IMR-90 (cell line): ENCODE measurements at places on chromosomes 1 and 21.
A peak's percentile ranks its signal among the peaks of the same experiment; 100 is the strongest.

DNA sequence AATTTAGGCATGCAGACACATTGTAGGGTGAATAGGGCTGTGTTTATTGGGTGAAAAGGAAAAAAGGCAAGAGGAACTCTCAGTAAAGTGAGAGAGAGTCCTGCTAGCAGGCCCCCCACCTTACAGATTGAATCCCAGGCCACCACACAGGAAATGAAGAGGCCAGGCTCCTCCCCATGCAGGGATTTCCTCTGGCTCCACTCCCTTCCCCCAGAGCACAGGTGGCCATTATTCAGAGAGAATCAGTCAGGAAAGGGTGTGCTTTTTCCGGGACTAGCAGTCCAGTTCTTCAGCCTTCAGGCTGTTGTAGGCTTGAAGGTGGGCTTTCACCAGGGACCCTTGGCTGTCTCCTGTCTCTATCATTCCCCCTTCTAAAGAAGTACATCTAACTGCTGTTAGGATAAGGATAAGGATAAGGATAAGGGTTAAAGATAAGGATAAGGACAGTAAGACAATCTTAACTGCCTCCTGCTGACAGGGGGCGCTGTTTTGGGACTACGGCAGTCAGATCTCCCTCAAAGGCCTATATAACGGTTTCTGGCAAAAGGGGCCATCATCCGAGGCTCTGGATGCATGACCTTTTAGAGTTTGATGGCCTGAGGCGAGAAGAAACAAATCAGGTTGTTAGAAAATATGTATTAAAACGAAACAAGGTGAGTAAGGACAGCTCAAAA, 26.3 kb downstream of the ZNF648 start:
- DNase-seq: no peak

GRCh38 chr1:203140743-203141520, 13.4 kb downstream of the ADORA1 start:
- DNase-seq: no peak

GRCh38 chr1:191839891-191840290, 318.4 kb upstream of the RGS18 start:
- peak; percentile 77 for DNase-seq

- DNase-seq: peak; percentile 75
Observed at GRCh38 chr1:32100807-32101708, 6.8 kb upstream of the KPNA6 start.

GRCh38 chr1:117537291-117537920, 68.4 kb upstream of the TENT5C start:
- no peak for DNase-seq

DNA sequence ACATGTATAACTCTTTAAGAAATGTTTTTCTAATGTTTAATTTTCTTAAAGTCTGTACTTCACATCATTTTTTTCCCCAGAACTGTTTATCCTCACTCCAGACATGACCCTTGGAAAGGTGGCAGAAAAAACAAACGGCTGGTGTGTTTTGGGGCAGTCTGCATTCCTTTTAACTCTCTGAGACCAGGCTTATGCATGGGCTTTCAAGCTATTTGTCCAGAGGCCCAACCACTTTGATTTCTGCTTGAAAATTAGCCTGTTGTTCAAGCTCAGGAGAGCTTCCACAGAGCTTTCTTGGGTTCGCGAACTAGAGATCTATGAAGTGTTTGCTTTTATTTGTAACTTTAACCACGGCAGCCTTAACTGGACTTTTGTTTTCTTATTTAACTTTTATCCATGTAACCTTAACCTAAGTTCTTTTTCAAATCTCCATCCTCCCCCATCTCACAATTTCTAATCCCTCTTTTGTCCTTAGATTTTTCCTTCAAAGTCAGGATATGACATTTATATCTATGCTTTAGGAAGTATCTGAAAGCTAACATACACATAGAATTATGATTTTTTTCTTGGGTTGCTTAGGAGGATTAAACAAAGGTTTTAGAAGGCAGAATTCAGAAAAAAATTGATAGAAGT, 111.8 kb downstream of the FGGY start:
- DNase-seq: peak; percentile 53

DNA sequence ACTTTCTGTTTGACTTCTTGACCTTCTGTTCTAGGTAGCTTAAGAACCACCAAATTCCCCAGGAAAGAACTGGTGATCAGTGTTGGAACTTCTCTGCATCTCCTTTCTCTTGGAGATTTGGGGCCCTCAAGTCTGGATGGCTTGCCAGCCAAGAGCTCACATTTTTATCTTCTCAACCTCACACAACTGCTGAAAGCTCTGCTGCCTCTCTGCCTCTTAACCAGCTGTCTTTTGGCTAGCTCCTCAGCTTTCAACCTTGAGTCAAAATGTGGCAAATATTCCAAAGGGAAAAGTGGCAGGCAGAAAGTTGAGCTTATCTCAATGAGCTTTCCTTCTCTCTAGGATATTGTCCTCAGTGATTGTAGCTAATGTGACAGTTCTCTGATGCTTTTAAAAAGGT, 89.2 kb upstream of the CCDC190 start:
- no peak for DNase-seq

GRCh38 chr1:197614916-197615692, 160.2 kb downstream of the DENND1B start:
- peak; percentile 51 for DNase-seq

DNA sequence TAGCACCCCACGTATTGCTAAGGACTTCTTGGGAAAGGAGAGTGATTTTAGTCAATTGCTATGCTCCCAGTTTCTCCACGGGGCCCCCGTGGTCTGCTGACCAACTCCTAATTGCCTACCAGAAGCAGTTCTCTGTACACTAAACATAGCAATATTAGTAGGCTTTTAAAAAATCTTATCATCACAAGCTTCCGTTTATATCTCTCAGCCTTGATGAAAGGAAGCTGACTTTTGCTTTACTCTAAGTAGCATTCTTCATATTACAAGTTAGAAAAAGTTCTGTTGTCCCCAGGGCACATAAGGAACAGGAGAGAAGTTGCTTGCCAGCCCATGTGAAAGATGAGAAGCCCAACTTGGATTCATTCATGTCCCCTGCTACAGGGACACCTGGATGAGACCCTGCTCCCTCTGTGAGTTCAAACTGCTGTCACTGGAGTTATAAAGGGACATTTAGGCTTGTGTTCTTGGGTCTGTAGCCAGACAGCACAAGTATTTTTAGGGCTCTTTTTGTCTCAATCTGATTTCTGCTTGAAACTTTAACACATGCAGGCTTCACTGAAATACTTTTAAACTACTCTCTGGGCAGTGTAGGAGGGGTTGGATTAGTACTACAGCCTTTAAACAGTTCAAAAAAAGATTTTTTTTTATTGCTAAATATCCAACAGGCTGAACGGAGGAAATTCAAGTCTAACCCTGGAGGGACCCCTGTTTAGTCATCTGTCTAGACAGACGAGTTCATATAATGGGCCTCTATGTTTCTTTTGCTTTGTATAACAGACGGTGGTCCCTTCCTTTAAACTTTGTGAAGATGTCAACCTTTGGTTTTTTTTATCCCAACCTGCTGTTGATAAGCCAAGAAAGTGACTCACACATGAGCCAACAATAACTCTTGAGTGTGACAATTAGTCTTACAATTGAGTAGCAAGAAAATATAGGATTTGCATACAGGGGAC, 29.5 kb downstream of the TGFB2 start:
- peak; percentile 56 for DNase-seq

GRCh38 chr1:229643996-229644745, 18.1 kb downstream of the URB2 start:
- DNase-seq: no peak

GRCh38 chr1:217140041-217140901, 417.0 kb upstream of the ESRRG start:
- DNase-seq: no peak

- no peak for DNase-seq
Observed at GRCh38 chr1:32361308-32361673, 994 bp downstream of the FAM229A start.

DNA sequence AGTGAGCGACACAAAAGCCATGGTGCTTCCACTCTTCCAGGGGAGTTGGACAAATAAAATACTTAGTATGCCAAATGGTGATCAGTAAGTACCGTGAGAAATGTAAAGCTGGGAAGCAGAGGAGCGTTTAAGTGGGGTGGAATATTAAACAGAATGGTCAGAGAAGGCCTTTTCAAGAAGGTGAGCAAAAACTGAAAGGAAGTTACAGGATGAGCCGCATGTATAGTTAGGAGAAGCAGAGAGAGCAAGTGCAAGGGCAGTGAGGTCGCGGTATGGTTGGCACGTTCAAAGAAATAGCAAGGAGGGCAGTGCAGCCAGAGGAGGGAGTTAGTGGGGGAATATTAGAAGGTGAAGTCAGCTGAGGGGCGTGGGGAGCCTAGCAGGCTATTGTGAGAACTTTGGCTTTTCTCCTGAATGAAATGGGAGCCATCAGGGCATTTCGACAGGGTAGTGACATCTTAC, 748 bp upstream of the ATP6V0B start:
- DNase-seq: no peak

GRCh38 chr1:182795563-182796228, 6.1 kb downstream of the NPL start:
- DNase-seq: no peak

GRCh38 chr1:159800177-159800930, 1.8 kb upstream of the FCRL6 start:
- DNase-seq: no peak

- DNase-seq: no peak
Observed at GRCh38 chr21:44532712-44533111, 7.3 kb downstream of the KRTAP10-1 start.

GRCh38 chr1:27348861-27349783, 7.3 kb downstream of the SYTL1 start:
- no peak for DNase-seq

DNA sequence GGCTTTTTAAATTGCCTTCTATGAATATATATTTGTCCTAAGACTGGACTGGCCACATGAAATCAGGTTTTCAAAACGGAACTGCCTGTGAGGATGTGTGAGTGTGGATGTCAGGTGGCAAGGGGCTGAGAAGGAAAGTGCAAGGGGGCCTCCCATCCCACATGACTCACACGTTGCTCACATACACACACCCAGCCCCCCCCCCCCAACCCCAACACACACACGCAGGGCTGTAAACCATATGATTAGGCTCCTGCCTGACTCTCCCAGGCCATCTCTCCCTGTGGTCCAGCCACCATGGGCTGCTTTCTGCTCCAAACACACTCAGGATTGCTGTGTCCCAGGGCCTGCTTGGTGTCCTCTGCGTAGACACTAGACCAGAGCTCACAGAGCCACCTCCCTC, 22.4 kb downstream of the DEGS1 start:
- peak; percentile 91 for DNase-seq

DNA sequence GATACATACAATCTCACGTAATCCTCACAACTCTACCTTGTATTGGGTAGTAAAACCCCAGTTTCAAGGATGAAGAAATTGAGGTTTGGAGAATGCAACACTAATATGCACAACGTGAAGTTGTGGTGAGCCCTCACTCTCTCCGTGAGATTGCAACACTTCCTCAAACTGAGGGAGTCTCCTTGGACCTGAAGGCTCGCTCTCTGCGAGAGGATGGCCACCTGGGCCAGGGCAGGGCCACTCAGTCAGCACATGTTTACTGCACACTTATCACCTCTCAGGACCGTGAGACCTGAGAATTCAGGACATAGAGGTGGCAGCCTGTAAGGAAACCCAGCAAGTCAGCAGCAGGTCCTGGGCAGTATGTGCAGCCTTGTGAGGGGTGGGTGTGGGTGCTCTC, 8.7 kb downstream of the SH3BP5L start:
- no peak for DNase-seq

GRCh38 chr1:53576866-53577760, 117.9 kb downstream of the DMRTB1 start:
- no peak for DNase-seq

DNA sequence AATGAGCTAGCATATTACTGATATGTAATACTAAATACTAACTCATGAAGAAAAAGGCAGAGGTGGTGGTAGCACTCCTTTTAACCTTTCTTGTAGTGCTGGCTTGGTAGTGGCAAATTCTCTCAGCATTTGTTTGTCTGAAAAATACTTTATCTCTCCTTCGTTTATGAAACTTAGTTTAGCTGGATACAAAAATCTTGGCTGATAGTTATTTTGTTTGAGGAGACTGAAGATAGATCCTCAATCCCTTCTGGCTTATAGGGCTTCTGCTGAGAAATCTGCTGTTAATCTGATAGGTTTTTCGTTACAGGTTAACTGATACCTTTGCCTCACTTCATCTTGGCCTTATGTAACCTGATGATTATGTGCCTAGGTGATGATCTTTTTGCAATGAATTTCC, 87.8 kb downstream of the LYPLAL1 start:
- no peak for DNase-seq

GRCh38 chr1:187819086-187819485, 990.3 kb downstream of the PLA2G4A start:
- no peak for DNase-seq

- DNase-seq: no peak
Observed at GRCh38 chr1:168829876-168830275, 100.9 kb upstream of the DPT start.

DNA sequence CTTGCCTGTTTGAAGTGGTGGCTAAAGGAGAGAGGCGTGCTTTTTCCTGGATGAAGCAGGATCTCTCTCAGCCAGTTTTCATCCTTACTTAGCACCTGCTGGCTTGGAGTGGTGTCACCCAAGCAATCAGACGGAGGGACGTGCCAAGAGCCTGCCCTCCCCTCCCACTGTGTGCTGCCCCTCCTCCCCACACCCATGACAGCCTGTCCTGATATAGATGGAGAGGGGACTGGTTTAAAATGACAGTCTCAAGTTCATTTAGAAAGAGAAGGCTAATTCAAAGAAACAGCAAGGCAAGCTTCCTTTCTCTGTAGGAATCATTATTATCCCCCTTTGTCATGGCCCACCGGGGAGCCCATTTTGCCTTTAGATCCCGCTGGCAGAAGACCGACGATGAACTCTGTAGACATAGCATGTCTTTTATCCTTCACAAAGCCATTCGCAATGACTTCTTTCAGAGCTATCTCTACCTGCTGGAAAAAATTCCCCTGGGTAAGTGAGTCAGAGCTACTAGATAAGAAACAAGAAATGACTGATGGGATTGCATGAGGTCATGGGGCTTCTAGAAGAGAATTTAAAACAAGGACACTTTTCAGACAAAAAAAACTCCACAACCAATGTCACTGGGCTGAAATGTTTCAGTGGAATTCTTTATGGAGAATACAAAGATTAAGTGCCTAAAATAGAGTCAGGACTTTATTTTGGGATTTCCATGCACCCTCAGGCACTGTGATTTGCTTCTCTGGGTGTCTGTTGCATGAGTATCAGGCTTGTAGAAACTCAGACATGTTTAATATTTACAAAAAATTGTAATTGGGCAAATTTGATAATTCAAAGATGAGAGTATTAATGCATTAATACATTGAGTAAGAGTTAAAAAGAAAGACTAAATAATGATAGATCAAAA, at the start of gene NTMT2:
NTMT2 (plus strand) TSS at position 190 of the 907 bp plus-strand sequence; CDS start at position 339, 149 bp downstream.
- peak; percentile 8 for DNase-seq

- peak; percentile 40 for DNase-seq
Observed at GRCh38 chr1:150567341-150567716, 12.1 kb downstream of the MCL1 start.
